ENCODE measurements at places on chromosomes 7 and 10.

- no peak for DNase-seq
These were observed 142.6 kb upstream of the CDC14C start for GRCh38 chr7:48781752-48782151.

DNA sequence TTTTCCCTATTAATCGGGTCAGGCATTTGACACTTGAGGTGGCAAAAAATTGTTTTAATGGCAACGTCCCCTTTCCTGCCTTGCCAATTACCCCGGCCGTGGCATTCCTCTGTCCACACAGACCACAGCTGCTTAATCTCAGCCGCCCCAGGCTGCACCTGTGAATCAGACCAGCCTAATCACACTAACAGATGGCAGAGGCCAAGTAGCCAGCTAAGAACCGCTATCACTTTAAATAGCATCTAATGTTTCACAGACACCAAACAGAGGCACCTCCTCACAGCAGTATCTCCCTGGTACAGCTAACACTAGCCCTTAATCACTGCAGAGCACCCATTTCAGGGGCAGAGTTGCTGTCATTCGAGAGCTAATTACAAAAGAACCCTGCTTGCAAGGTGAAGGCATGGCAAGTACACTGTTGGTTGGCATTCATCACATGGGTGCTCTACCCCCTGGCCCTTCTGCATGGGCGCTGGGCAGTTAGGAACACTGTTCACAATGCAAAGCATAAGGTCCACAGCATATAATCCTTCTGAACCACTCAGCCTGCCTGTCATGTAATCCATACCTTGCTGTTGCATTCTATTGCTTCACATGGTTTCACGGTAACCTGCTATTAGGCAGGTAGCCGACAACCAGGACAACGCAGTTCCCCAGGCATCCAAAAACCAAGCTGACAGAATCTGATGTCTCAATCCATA, 38.8 kb downstream of the FGFR2 start:
- DNase-seq: no peak

DNA sequence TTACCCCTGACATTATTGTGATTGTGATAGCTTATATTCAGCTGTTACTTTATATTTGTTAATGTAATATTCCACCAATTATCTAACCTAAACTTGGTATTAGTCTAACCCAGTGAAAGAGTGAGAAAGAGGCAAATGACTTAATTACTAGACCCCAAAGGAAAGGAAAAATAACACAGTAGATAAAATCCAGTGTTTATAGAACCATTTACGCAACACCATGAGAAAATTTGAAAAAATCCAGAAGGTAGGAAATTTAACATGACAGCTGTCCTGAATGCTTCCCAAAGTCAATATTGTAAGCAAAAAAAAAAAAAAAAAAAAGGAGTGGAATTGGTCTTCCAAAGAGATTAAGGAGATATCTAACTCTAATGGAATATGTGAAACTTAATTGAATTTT, 741.5 kb upstream of the GHITM start:
- DNase-seq: no peak

- DNase-seq: no peak
These were observed 72.0 kb upstream of the BTBD16 start for GRCh38 chr10:122199070-122199469.

- DNase-seq: no peak
These were observed 231.3 kb upstream of the RHOBTB1 start for GRCh38 chr10:61175316-61175715.

DNA sequence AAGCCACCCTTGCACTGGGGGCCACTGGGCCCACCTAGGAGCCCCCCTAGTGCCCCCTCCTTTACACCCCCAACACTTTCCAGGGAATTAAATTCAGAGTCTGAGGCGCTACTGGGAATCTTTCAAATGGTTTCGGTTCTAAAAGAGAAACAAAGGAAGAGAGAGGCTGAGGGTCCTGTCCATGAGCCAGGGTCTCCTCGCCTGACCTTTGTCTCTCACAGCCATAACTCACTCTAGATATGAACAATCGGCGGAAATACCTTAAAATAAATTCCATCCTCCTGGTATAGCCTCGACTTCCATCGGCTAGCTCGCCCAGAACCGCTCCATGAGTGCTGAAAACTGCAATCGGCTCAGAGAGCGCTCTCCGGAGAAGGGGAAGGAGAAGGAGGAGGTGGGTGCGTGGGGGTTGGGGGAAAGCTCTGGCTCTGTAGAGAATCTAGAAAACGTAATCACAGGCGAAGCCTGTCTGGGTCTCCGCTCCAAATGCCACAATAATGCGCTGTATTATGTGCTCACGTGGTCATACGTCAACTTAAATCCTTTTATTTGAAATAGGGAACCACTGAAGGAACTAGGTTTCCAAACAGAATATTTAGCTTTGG, 12.6 kb downstream of the HOXA4 start:
- DNase-seq: no peak

DNA sequence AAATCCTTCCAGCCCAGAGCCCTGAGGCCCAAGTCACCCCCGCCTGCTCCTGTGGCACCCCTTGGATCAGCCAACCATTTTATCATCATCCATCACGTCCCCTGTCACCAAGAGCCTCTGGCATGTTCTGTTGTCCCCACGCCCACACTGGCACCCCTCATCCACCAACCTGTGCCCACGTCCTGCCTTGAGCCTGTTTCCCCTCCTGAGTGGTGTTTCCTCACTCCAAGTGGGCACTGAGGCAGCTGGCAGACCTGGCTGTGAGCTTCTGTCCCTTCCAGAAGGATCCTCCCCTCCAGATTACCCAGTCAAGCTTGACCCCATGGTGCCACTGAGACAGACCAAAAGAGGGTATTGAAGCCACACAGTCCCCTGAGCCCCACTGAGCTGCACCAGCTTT, 71.4 kb upstream of the ANTXRL start:
- DNase-seq: no peak

GRCh38 chr7:113015034-113015645, 71.5 kb downstream of the GPR85 start:
- DNase-seq: no peak

DNA sequence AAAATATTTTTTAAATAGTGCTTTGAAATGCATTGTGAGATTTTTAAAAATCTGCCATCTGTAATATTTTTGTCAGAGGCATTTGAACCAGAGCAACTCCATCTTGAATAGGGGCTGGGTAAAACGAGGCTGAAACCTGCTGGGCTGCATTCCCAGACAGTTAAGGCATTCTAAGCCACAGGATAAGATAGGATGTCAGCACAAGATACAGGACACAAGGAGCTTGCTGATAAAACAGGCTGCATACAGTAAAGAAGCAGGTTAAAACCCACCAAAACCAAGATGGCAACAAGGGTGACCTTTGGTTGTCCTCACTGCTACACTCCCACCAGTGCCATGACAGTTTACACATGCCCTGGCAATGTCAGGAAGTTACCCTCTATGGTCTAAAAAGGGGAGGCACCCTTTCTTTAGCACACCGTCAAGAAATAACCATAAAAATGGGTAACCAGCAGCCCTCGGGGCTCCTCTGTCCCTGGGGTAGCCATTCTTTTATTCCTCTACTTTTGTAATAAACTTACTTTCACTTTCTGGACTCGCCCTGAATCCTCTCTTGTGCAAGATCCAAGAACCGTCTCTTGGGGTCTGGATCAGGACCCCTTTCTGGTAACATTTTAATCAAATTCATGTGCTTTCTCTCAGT, 273.7 kb downstream of the SEMA3D start:
- no peak for DNase-seq

GRCh38 chr10:11086177-11086840, 68.6 kb downstream of the CELF2 start:
- no peak for DNase-seq

GRCh38 chr10:80769700-80770160, 232.0 kb downstream of the SH2D4B start:
- DNase-seq: no peak

GRCh38 chr10:11270135-11270857, 252.6 kb downstream of the CELF2 start:
- no peak for DNase-seq

- DNase-seq: no peak
These were observed 104.3 kb downstream of the AHR start for GRCh38 chr7:17402628-17403278.

DNA sequence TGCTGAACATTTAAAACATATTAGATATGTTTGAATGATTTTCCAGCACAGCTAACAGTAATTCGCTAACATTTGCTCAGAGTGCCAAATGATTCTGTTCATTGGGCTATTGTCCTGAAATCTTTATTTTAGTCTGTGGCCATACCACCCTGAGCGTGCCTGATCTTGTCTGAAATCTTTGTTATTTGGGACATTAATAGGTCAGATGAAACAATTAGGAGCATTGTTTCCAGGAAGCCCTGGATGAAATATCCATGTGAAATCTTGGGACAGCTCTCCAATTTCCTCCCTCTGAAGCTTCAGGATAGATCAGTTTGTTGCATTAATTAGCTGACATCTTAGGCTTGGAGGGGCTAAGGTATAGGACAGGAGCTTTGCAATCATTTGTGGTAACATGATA, 512.0 kb downstream of the KIF20B start:
- DNase-seq: no peak

GRCh38 chr7:3446786-3447185, 145.7 kb downstream of the SDK1 start:
- DNase-seq: no peak

DNA sequence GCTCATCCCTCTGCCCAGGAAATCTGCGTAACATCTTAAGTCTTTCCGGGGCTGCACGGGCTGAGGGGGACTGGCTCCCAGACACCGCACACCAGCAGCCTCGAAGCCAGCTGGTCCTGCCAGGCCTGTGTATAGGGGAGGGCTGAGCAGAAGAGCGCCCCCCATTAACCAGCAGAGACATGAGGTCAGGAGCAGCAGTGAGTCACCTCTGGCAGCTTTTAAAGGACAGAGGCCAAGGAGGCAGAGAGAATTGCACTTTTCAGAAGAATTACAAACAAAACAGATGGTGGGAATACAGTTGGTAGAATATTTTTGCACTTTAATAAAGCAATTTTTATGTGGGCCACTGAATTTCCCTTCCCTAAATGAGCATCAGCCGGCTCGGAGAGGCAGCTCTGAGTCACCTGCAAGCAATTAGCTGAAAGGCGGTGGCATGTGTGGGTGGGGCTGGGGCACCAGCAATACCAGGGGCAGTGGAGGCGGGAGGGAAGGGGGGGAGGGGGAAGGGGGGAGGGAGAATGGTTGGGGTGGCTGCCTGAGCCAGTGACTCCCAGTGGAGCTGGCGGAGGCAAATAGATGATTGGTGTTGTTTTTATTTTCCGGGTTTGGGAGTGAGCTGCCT, 39.1 kb downstream of the GOLGA7B start:
- DNase-seq: no peak

GRCh38 chr10:121531830-121532178, 66.4 kb downstream of the FGFR2 start:
- DNase-seq: no peak

DNA sequence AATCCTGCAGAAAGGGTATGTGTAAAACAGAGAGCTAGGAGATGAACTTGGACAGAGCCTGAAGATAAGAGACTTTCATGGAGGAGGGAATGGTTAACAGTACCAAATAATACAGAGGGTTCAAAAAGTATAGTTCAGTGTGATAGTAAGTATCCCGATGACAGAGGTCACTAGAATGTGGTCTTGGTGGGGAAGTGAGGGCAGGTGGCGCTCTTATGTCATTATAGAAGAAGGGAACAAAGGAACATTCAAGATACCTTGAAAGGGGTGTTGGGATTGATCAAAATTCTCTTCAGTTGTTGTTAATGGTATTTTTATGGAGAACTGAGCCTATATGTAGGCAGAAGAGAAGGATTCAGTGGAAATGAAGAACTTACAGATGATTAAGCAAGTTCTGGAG, 312.5 kb downstream of the SUGCT start:
- DNase-seq: no peak

- DNase-seq: no peak
These were observed 102.3 kb downstream of the DNAJB6 start for GRCh38 chr7:157439149-157439548.

DNA sequence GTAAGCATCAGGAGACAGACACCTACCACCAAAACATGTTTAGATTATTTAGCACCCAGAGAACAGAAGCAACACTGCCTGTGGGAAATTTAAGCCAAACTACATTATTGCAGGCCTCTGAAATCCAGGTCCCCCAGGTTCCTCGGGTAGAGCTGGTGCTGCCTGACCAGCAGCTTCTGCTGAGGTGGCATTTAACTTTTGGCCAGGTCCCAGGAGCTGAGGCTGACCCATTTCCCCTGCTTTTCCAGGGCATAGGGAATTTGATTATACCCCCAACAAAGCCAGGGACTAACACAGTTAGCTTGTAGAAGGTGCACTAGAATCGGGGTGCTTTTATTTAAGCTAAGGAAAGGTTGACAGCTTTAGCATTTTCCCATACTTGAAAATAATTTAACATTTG, 4.7 kb downstream of the LRRC4 start:
- DNase-seq: no peak

DNA sequence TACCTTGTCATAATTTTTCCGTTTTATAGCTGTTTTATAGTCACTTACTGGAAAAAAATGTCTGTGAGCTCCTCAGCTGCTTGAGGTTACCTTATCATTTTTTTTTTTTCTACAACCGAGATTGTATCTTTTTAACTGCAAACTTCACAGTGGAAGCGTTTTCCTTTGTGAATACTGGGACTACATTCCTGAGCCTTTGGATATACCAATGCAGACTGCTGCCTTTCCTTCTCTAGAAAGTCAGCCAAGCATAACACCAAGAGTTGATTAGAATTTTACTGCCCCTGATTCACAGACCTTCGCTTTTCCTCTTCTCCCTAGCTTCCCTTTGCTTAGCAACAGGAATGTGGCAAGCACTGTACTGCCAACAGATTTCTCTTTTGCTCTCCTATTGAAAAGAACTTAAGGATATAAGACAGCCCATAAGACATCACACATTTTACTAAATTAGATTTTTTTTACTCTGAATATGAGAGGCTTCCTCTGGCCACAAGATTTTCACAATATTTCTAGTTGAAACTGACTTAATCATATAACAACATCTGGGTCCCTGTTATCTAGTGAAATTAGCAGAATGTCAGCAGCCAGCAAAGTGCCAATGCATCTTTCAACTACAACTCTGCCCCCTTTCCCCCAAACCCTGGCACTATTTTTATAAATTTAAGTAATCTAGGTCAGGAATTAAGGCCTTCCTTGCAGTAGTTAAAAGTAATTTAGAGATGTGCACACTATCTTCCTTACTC, 170.6 kb downstream of the PRKG1 start:
- no peak for DNase-seq

- no peak for DNase-seq
These were observed 540 bp downstream of the SNX13 start for GRCh38 chr7:17939606-17940301.

- no peak for DNase-seq
These were observed 959 bp downstream of the PVRIG start for GRCh38 chr7:100220586-100221230.

GRCh38 chr7:30040938-30041337, 12.7 kb downstream of the PLEKHA8 start:
- no peak for DNase-seq

GRCh38 chr10:14456218-14456869, 125.6 kb upstream of the FRMD4A start:
- DNase-seq: no peak
